ENCODE measurements at places on chromosomes 4 and X.

DNA sequence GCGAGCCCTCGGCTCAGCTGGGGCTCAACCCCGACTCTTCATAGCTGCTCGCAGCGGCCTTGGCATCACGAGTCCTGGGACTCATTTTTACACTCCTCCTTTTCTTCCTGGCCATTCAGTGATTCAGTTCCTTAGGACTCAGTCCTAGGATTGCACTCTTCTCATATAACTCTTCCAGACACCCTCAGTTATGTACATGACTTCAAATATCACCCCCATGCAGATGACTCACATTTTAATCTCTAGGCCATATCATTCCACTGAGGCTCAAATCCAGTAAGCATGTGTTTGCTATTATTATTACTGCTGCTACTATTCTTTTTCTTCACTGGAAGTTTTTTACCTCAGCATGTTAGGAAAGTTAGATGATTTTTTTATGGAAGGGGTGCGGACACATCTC, 14.4 kb downstream of the ITGB1BP2 start:
- no peak for DNase-seq

GRCh38 chrX:107135049-107135964, 16.7 kb upstream of the RBM41 start:
- no peak for DNase-seq

- no peak for DNase-seq
Observed at GRCh38 chr4:10183462-10183861, 66.9 kb upstream of the WDR1 start.

DNA sequence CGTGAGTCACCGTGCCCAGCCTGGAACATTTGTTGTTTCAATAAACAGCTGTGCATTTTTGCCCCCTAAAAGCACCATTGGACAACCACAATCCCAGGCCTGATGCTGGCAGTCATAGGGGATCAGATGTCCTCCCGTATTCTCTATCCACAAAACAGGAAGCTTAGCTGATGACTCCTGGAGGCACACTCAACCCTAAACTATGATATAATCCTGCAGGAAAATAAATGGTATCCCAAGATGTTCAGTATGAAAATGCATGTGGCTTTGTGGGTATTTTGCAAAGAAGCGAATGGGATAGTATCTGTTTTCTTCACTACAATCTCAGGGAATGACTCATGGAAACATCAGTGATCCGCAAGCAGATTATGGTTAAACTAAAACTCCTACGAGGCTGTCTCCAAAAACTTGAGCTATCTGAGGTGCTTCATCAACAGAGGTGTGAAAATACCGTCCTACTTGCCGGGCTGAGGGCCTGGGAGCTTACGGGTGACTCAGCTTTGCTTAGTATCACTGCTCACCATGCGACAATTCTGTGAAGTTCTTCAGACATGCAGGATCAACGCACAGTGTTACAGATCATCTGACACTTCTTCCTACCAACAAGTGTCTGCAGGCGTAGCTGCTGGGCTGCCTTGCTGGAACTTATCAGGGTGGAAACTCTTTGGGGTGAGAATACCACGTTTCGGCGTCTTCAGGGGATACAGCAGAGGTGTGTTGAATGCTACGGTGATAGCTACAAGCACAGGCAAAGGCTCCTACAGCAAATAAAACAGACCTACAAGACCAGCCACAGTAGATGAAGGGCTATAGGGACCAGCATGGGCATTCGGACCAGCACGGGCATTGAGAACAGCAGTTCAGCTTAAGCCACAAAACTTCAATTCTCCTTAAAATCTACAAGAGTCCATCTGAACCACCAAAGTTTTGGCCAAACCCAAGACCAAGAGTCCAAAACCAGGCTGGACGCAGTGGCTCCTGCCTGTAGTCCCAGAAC, 148.5 kb downstream of the DHRSX start:
- no peak for DNase-seq

- no peak for DNase-seq
Observed at GRCh38 chrX:124791492-124792095, 445.2 kb downstream of the SH2D1A start.

DNA sequence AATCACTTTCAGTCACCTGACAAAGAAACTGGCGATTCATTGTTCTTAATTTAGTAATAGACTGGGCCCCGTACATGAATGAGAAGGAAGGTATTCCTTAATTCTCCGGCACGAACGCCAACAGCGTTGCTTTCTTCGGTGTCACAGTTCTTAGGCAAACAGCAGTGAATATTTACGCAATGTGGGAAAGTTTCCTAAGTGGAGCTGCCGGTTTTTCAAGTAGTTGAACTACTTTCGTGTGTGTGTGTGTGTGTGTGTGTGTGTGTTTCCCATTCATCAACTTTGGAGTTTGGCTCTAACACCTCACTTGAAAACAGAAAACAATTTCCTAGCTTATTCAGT, 651 bp downstream of the NXT2 start:
- DNase-seq, result no peak

DNA sequence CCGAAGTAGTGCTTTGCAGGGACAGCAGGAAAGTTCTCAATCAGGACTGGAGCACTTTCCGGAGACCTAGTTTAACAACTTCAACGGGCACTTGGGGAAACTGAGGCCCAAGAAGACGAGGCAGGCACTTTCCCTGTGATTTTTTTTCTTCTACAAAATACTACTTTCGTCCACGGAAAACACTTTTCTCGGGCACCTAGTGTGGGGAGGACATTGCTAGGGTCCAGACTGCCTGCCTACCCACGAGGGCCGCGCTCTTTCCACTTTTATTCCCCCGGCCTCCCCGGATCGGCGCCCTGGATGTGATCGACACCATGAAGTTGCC, 125.4 kb upstream of the CXorf66 start:
- no peak for DNase-seq

GRCh38 chr4:20203508-20203907, 48.2 kb upstream of the SLIT2 start:
- no peak for DNase-seq

GRCh38 chr4:181213551-181213950, 1029.7 kb upstream of the TENM3 start:
- DNase-seq, result no peak

DNA sequence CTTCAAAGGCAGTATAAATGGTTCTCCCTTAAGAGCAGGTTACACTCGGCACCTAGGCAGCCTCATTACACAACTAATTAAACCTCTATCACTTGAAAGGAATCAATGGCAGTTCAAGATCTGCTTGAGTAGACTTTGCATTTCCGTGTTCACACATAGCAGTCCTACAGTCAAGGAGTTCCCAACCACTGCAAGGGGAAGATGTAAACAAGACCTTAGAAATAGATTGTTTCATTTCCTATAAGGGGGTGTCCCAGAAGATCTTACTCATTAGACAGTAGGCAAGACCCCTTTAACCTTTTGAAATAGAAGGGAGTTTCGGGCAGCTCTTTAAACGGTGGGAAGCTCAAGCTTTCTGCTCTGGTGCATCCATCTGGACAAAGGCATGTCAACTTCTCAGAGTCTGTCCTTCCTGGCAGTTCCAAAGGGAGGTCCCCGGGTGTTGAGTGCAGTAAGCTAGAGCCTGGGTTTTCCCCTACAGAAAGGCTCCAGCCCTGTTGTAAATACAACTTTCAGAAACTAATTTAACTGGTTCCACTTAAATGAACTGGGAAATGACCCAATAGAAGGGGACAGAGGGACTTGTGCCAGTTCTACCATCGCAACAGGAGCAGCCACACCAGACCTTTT, 150.8 kb downstream of the RBMX2 start:
- DNase-seq, result no peak

DNA sequence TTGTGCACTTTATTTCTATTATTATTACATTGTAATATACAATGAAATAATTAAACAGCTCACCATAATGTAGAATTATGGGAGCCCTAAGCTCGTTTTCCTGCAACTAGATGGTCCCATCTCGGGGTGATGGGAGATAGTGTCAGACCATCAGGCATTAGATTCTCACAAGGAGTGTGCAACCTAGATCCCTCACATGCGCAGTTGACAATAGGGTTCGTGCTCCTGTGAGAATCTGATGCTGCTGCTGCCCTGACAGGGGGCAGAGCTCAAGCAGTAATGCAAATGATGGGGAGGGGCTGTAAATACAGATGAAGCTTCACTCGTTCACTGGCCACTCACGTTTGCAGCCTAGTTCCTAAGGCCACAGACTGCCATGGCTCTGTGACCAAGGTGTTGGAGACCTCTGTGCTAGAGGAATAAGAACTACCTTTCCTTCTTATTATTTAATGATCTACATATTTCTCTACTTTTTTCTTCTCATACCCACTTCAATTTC, 492.9 kb upstream of the INTU start:
- DNase-seq, result no peak

DNA sequence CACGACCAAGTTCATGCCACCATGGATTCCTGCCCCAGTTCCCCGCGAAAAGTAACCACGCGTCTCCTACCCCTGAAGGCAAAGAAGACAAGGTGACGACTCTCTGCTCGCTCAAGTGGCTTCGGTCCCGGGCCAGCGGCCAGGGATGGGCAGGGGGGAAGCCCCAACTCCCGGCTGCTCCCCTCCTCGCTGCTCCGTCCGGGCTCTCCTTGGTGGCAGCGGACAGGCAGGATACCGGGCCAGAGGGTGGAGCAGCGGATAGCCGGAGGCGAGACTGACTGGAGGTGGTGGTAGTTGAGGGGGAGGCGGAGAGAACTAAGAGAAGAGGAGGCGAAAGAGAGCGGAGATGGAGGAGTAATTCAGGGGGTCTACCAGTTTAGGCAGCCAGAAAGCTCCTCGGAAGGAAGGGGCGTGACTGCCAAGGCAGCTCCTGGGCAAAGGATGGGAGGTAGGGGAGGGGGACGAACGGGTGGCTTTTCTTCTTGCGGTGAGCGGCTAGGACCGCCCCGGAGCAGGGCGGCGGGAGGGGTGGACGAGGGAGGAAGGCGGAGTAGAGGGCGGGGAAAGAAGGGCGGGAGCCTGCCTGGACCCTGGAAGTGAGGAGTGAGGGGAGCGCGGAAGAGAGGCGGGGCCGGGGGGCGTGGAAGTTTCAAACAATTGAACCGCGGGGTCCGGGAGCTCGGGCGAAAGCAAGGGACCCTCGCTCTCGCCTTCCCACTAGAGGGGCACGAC, at the start of gene AMOT:
Gene AMOT, minus strand, starts transcription at position 450 of the 732 bp plus-strand sequence. CDS start 17,705 bp downstream, outside the sequence.
- peak; percentile 28 for DNase-seq

GRCh38 chr4:157444014-157444413, 223.5 kb downstream of the GRIA2 start:
- DNase-seq, result no peak

DNA sequence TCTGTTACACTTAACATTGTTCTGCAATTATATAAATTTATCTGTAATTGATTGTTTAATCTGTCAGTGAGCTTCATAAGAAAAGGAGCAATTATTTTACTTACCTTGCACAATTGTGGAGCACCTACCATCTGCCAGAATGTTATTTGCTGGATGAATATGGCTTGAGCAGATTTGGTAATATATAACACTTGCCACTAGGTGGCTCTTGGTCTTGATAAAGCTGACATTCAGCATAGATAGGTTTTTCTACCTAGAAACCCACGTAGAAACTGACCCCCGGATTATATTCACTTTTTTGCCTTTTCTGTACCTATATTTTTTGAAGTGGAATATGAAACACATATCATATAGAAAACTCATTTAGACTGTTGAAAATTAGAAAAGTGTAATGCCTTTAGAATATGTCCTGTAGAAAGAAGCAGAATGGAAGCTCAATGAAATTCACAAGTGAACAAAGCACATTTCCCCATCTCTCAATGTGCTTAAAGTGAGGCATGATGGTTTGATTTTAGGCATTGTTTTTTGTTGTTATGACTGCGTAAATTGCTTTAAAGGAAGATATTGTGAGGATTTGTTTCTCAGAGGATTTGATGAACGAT, 9.5 kb downstream of the RBPJ start:
- DNase-seq, result no peak

GRCh38 chrX:135410861-135411627, 10.7 kb upstream of the SMIM10L2A start:
- DNase-seq, result no peak

- no peak for DNase-seq
Observed at GRCh38 chr4:127778102-127778501, 4.0 kb upstream of the HSPA4L start.

- DNase-seq, result no peak
Observed at GRCh38 chrX:99939883-99940232, 470.2 kb downstream of the PCDH19 start.

DNA sequence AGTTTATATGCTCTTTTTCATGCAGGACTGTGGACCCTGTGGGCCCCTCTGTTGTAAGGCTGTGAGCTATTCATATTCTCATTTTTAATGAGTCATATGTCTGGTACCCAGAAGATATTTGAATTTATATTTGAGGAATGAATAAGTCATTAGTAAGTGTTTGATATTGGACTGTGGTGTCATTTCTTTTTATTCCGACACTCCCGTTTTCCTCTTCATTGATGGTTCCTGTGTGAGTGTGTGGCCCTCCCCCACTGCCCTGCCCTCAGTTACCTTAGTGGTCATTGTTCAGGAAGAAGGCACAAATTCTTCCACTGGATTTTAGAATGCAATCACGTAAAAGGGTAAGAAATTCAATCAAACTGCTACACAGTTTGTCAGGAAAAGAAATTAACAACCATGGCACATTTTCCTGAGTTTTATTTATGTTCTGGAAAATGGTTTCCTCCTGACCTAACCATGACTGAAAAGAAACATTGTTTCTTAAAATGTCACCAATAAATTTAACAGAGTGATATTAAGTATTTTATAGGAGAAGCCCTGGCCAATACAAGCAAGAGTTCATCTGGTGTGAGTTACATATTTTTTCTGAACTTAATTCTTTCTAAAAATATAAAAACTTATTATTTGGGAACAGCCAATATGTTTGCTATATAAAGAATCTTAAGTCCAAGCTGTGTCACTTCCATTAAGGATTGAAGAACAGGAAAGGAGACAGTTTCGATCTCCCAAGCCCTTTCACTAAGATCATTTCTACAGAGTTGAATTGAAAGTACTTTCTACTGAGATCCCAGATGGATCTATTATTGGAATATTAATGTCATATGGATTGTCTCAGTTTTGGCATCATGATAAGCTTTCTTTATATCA, 370.5 kb upstream of the ANXA10 start:
- DNase-seq, result no peak

- no peak for DNase-seq
Observed at GRCh38 chr4:156972379-156973015, 898 bp upstream of the PDGFC start.

DNA sequence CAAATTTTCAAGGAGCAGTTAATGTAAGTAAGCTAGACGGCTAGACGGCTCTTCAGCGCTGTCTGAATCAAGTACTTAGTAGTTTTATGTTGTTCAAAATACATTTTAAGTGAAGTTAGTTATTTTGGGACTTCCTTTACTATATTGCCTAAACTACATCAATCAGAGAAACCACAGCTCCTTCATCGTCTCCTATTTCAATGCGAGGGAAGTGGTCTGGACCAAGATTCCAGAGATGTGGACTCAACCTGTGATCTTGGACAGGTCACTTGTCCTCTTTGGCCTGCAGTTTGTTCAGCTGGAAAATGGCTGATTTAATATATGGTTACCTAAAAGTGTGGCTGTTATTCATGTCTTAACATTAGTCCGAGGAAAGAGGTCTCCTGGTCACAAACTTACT, 10.6 kb downstream of the ING2 start:
- DNase-seq, result no peak

DNA sequence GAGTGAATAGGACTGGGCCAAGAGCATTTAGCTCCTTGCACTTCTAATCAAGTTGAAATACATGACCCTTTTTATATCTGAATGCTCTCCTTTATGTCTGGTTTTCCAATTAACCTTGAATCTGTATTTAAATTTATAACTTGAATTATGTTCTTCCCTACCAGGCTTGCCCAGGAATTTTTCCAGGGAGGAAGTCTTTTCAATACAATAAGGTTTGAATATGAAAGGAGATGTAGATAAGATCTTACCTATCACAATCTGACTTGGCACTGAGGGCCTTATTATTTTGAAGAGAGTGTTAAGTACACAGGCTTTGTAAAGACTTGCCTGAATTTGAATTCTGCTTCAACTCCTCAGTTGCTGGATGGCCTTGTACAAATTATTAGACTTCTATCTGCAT, 555.7 kb downstream of the PCDH7 start:
- no peak for DNase-seq

Measured in stimulated activated CD8-positive, alpha-beta memory T cell treated with anti-CD3 and anti-CD28 coated beads, Interleukin-2, amount 100 ng/mL, for 1 hour (primary cell).